ENCODE measurements at places on chromosomes 5 and 9.

DNA sequence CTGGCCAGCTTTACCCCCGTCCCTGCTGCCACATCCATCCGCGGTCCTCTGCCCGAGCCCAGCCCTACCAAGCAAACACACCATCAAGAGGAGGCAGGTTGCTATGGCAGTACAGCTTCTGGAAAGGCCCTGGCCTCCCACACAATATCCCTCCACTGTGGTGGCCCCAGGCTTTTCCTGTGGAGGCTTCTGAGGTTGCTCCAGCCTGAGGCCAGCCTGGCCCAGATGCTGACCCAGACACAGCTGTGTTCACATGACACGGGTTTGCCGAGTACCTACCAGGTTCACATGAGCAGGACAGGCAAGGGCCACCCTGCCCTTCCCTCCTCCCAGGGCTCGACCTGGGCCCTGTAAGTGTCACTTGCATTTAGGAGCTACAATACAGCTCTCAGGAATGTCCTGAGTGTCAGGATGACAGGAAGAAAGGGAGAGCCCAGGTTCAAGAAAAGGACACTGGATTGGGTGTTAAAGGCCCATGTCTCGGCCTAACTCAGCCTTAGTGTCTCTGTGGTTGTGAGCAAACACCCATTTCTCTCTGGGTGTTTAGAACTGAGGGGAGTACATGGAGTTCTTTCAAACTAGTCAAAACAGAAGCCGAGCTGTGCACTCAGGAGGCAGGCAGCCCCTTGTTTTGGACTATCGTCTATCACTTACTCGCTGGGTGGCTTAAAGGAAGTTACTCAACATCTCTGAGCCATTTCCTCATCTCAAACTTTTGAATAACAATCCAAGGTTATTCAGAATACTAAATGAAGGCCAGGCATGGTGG lies 40.2 kb downstream of the NAIF1 start:
- DNase-seq = no peak

GRCh38 chr9:127642082-127642740 lies 30.1 kb downstream of the STXBP1 start:
- DNase-seq = no peak

- DNase-seq = no peak
Observed at GRCh38 chr5:139859013-139859412, 63.4 kb downstream of the PSD2 start.

GRCh38 chr9:118961857-118962256 lies 407.4 kb downstream of the BRINP1 start:
- DNase-seq = no peak

DNA sequence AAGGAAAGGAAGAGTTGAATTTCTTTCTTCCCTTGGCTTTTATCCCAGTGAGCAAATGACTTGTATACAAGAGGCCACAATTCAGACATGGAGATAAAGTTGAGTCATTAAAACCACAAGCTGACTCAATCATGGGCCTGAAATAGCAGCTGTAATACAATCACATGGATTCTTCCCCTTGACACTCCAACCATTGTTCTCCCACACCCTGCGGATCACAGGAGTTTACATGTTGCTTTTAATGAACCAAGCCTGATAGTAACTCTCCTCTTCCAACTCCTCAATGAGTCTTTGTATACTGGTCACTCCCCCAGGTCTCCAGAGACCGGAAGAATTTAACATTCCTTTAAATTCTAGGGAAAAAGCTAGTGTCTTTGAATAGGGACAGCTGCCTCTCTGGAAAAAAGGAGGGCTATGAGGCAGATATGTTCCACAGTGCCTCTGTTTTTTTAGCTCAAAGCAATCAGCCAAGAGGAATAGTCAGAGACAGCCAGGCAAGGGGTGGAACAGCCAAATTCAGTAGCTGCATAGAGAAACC lies 32.4 kb downstream of the PCDHGC5 start:
- peak; percentile 96 for DNase-seq

DNA sequence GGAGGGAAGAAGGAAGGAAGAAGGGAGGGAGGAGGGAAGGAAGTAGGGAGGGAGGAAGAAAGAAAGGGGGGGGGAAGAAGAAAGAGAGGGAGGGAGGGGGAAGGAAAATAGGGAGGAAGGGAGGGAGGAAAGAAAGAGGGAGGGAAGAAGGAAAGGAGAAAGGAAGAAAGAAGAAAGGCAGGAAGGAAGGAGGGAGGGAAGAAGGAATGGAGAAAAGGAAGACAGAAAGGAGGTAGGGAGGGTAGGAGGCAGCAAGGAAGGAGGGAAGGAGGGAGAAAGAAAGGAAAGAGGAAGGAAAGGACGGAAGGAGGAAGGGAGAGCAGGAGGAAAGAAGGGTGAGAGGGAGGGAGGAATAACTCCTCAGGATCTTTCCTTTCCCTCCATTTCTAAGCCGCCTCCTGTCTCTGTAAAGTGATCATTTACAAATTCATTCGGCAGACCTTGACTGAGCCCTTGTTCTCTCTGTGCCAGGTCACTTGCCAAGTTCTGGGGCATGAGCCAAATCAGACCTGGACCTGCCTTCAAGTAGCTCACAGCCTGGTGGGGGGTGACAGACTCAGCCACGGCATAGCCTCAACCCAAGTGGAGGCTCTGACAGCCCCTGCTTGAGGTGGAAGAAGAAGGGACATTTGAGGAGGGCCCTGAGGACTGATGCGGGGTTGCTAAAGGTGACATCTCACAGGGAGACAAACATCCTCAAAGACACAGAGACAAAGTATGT lies 69.0 kb upstream of the HRH2 start:
- DNase-seq = no peak

DNA sequence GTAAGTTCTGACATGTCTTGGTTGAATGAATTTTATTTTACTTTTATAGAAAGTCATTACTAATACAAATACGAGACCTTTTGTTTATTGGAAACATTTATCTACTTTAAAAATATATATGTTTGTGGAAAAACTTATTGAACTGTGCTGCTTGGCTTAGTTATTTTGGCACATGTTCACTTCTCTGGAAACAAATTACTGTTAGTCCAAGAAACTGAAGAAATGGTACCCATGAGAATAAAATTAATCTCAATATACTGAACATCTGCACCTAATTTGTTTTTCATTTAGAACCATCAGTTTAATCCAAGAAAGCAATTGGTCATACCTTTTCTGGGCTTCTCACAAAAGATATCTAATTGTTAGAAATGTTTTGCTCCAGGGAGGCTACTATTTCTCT lies 32.2 kb downstream of the INVS start:
- no peak for DNase-seq

DNA sequence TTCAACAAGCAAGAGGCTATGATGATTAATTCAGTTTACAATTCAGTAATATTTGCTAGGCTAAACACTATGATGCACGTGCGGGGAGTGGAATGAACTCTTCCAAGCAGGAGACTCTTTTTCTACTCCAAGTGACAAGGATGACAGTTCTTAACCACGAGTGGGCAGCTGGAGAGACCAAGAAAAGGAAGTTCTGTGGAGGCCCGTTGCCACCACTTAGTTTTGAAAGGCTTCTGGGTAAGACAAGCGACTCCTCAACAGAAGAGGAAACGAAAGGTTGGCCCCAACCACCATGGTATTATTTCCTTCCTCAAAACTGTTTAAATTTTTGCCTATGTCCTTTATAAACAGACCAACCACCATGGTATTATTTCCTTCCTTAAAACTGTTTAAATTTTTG lies 2.8 kb downstream of the DCAF12 start:
- no peak for DNase-seq

DNA sequence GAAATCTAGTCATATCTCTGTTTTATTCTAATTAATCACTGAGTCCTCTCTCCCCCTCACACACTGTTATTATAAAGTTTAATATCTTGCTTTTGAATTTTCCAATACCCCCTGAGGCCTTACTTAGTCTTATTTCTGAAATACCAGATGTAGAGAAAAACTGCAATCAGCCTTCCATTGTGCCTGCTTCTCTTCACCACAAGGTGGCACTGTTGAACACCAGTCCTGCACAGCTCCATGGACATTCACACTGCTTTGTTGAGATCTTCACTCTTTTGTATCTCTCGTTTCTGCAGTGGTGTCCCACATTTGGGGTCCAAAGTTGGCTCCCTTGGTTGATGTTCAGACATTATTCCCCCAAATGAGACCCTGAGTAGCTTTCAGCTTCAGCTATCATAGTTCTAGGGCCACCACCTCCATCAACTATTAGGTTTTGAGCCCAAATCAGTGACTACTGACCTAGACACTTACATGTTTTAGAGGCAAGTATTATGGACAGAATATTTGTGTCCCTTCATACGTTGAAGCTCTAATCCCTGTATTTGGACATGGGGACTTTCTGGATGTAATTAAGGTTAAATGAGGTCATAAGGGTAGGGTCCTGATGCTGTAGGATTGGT lies 24.3 kb downstream of the BOD1 start:
- no peak for DNase-seq

GRCh38 chr5:67806654-67807438 lies 408.7 kb upstream of the PIK3R1 start:
- no peak for DNase-seq

DNA sequence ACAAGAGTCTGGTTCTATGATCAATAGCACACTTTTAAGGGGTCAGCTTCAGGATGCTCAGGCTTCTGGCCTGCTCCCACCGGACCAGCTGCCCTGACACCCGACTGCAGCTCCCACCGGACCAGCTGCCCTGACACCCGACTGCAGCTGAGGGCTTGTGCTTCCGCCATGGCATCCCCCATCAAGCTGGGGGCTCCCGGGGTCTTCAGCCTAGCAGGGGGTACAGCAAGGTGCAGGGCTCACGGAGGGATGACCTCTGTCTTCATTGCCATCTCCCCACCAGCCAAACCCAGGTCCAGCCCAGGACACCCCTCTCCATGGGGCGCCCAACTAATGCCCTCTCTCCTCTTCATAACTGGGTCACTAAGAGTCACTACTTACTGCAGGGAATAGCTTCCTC lies 1.9 kb downstream of the FLT4 start:
- DNase-seq = no peak

- no peak for DNase-seq
Observed at GRCh38 chr9:105439428-105439827, 8.4 kb upstream of the FSD1L start.

DNA sequence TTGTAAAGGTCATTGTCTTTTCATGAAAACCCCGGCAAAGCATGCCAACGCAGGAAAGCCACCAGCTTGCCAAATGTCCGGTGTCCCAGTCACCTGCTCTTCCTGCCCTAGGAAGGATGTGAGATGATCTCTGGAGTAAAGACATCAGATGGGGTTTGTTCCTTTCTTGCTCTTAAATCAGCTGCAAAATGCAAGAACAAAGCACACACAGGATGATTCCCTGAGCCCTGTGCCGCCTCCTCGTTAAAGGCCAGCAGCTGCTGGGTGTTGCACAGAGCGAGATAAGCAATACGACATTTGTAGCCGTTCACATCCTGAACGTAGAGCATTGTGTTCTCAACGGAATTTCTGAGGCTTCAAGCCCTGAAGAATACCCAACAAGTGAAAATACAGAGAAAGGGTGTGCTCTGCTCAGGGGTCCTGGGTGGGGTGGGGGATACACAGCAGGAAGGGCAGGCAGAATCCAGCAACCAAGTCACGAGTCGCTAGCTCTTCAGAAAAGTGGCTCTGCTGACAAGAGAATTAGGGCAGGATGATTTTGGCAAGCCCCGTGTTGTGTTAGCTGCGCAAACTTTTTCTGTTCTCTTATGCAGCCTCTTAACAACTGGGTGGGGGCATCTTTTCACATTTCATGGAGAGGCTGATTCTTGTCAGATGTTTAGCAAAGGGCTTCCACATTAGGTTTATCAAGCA lies 229.2 kb upstream of the MAP3K1 start:
- no peak for DNase-seq

GRCh38 chr9:133369422-133369821 lies 6.4 kb downstream of the SURF4 start:
- no peak for DNase-seq

GRCh38 chr9:88653911-88654310 lies 118.9 kb downstream of the NXNL2 start:
- DNase-seq = no peak

- peak; percentile 32 for DNase-seq
Observed at GRCh38 chr9:136787690-136788400, 3.3 kb upstream of the TMEM141 start.

DNA sequence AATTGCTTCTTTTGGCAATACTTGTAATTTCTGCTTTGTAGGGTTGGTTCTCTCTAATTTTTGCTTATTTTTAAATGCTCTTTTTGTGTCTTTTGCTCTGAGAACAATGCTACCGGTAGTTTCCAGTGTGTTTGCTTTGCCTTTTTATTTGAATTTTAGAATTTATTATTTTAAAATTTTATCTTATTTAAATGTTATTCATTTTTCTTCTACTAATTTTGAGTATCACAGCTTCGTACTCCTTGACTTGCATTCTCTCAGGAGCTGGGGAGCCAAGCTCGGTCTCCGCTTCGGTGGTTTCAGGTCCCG lies 45.9 kb downstream of the ANXA2R start:
- no peak for DNase-seq

DNA sequence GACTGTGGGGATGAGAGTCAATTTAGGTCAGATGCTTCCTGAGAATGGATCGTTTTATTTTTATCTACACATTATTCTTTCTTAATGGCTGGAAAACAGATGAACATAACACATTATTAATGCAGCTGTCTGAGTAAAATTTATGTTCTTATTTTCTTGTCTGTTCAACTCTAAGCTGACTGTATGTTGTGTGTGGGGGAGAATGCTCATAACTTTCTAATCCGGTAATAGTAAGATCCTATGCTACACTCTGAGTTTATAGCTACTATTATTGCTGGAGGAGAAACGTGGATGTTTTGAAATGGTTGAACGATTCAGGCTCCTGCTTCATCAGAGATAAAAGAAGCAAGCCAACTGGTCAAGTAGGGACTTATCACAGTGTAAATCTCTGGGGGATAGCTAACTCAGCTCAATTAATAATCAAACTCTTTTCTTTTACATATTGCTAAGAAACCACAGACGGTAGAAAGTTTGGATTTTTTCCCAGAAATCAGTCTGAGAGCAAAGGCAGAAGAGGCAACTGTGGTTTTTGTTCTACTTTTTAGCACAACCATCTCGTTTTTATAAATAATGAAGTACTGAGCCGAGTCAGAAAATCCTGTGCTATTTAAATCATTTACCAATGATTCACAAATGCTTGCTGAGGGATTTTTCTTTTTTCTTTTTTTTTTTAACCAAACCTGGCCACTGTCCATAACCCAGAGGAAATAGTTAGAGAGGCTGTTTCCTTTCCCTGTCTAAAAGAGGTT lies 265.0 kb upstream of the FAM174A start:
- no peak for DNase-seq

- no peak for DNase-seq
Observed at GRCh38 chr5:123116757-123117156, 27.7 kb downstream of the PRDM6 start.

GRCh38 chr5:1123418-1124147 lies 11.7 kb upstream of the SLC12A7 start:
- DNase-seq = no peak

- no peak for DNase-seq
Observed at GRCh38 chr5:62934319-62934718, 355.7 kb downstream of the LRRC70 start.

DNA sequence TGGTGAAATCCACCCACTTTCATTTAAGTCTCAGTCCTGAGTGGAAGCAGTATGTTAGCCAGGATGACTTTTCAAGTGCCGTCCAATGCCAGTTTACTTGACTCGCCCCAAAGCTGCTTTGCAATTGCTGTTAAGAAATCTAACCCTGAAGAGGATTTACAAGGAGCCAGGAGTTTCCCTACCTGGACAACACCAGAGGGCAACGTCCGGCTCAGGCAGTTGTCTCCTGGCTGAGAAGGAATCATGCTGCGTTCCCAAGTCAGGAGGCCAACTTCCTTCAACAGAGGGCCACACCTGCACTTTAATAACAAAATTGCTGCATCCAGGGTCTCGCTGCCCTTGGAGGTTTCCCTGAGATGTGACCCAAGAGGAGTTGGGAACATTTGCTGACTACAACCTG lies 65.8 kb downstream of the BOD1 start:
- no peak for DNase-seq

Data from fibroblast of the conjunctiva (primary cell).